GM23338 (cell line): ENCODE measurements at places on chromosomes 5 and 9.

DNA sequence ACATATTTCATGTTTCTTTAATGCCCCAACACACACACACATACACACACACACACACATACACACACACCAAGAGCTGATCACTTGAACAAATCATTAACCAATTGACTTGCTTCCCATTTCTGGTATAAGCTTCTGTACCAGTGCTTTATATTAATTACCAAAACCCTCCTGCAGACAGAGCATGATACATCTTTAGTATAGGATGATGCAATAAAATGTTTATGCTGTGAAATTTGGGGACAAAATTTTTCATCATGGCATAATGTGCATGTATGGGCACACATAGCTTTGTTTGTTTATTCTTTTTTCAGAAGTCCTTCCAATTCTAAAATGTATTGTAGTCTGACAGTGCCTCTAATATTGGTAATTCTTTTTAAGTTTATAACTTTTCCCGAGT lies 34.5 kb downstream of the SLC1A3 start:
- H3K27me3 ChIP-seq: no peaks in the 10 kb centered on the region
- DNase-seq: no peak
- H3K36me3 ChIP-seq: no peaks in the 10 kb centered on the region
- H3K27ac ChIP-seq: no peak overlapping the region

- no peak for DNase-seq
- H3K27ac ChIP-seq: no peak overlapping the region
- no peaks in the 10 kb centered on the region for H3K27me3 ChIP-seq
- peaks cover 20% of the 10 kb centered on the region for H3K4me1 ChIP-seq
Observed at GRCh38 chr9:77251050-77251449, 73.7 kb downstream of the VPS13A start.

GRCh38 chr5:116395226-116395625 lies 179.4 kb downstream of the SEMA6A start:
- DNase-seq: no peak
- no peaks in the 10 kb centered on the region for H3K4me1 ChIP-seq
- no peaks in the 10 kb centered on the region for H3K27me3 ChIP-seq
- H3K4me3 ChIP-seq: no peak overlapping the region

GRCh38 chr9:35552376-35552775 lies 52.7 kb upstream of the TESK1 start:
- no peak for DNase-seq
- no peak overlapping the region for H3K4me3 ChIP-seq
- no peaks in the 10 kb centered on the region for H3K4me1 ChIP-seq
- H3K36me3 ChIP-seq: no peaks in the 10 kb centered on the region
- no peak overlapping the region for H3K27ac ChIP-seq
- no peaks in the 10 kb centered on the region for H3K27me3 ChIP-seq

DNA sequence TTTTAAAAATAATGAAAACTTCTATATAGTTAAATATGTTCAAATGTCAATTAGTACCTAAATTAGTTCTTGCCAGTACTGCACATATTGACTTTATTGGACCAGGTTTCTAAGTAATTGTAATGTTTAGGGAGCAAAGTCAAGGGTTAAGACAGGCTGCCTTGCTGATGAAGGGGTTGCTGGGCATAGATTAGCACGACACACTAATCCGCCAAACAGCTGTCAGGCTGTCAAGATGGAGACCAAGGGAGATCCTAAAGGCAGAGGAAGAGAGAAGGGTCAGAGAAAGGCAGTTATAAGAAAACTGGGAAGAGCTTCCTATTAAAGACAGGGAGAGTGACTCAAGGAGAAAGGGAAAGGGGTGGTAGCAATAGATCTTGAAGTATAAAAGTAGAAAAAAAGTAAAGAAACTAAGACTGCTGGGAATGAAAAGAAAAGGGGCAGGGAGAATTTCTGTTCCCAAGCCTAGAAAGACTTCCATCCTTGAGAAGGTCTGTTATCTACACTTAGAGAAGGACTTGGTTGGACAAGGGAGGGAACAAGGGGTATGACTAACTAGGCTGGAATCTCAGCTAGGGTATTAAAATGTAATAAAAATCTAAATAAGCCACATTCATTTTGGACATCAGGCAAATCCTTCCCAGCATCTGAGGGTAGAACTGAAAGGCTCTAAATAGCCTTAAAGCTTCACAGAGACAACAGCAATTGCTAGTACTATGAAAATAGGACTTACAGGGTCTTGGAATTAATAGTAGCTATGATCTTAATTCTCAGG lies 188.7 kb downstream of the FBXL17 start:
- H3K36me3 ChIP-seq: no peaks in the 10 kb centered on the region
- no peak for DNase-seq
- no peak overlapping the region for H3K4me3 ChIP-seq
- H3K27me3 ChIP-seq: no peaks in the 10 kb centered on the region
